ENCODE measurements at places on chromosomes 6 and 20.

- no peak for DNase-seq
Measured at GRCh38 chr6:26309731-26310142, 55.3 kb upstream of the BTN3A2 start.

DNA sequence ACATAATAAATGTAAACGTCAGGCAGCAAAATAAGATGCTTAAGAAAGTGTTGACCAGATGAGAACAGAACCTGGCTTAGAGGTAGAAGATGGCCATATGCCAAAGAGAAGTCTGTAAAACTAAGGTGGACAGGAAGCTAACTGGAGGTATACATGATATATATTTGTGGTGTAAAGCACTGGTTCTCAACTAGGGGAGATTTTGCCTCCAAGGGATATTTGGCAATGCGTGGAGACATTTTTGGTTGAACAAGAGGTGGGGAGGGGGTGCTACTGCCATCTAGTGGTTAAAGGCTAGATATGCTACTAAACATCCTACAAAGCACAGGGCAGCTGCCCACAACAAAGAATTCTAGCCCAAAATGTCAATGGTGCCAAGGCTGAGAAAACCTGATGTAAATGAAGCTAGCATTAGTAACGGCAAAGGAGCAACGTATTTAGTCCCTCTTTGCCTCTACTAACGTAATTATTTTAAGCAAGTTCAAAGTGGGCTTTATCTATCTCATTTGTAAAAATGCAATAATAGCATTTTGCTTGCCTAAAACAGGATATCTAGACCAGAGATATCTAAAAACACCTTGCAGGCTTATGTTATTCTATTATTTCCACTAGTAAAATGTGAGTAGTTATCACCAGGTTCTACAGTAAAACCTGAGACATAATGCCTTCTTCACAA lies 182.6 kb downstream of the RNGTT start:
- no peak for DNase-seq

GRCh38 chr6:105570416-105570815 lies 167.5 kb upstream of the PREP start:
- no peak for DNase-seq

DNA sequence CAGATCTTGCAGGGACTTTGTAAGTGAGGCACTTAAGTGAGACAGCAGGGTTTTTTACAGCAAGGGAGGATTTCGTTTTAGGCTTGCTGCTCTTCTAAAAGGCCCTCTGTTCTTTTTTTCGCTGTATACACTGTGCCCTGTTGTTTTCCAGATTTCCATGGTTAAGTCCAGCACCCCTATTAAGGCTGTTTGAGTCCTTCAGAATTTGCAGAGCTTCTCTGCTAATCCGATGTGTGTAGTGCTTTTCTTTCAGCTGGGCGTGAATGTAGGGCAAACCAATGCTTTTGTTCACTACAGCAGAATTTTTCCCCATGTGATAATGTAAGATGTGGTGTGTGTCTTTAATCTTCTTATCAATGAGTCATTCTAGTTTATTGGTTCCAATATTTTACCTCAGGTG lies 200.5 kb upstream of the RREB1 start:
- no peak for DNase-seq

GRCh38 chr6:132087391-132087790 lies 136.2 kb upstream of the CCN2 start:
- DNase-seq = no peak

- no peak for DNase-seq
Measured at GRCh38 chr6:85744433-85744970, 101.8 kb upstream of the SYNCRIP start.

GRCh38 chr20:32312718-32313424 lies 35.4 kb downstream of the KIF3B start:
- DNase-seq = no peak
